ENCODE measurements at places on chromosomes 2 and 18.

GRCh38 chr18:54641734-54642133 lies 50.7 kb downstream of the DYNAP start:
- no peak for DNase-seq

DNA sequence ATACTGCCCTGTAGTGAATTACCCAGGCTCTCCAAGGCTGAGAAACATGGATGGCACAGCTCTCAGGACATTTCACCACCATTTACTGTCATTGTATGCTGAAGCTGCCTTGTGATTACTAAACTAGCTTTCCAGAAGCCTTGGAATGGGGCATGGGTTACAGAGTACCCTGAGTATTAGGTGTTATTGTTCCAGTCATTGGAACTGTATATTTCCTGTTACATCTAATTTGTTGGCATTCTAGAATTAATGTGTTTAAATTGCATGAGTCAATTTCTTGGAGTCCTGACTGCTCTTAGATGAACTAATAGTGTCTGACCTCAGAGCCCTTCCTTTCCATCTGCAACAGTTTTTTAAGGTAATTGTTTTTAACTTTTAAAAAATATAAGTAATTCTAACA lies 9.0 kb downstream of the DGUOK start:
- DNase-seq = no peak

GRCh38 chr2:96304606-96305005 lies 740 bp downstream of the SNRNP200 start:
- DNase-seq = no peak

DNA sequence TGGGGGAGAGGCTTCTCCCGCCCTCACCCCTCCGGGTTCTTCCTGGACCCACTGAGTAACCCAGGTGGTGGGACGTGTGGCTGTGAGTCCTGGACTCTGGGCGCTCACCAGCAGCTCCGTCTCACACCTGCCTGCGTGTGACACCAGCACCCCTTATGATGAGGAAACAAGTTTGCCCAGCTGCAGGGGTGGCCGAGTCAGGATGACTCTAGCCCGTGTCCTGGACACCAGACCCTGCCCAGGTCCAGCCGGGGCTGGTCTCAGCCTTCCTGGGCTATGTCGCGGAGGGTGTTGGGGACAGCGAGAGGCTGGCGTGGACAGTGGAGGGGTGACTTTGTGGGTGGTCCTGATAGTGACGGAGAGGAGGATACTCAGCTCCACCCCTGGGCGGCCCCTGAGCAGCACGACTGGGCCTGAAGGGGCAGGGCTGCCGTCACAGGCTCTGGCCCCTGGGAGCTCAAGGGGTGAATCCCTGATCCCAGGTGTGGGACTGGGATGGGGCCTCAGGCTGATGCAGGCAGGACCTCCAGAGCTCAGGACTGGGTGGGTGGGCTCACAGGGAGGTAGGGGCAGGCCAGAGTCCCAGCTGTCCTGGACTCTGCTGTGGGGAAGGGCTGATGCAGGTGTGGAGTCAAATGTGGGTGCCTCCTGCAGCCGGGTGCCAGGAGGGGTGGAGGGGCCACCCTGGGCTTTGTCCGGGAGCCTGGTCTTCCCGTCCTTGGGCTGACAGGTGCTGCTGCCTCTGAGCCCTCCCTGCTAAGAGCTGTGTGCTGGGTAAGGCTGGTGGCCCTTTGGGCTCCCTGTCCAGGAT lies 3.7 kb downstream of the GPR35 start:
- DNase-seq = peak; percentile 35

DNA sequence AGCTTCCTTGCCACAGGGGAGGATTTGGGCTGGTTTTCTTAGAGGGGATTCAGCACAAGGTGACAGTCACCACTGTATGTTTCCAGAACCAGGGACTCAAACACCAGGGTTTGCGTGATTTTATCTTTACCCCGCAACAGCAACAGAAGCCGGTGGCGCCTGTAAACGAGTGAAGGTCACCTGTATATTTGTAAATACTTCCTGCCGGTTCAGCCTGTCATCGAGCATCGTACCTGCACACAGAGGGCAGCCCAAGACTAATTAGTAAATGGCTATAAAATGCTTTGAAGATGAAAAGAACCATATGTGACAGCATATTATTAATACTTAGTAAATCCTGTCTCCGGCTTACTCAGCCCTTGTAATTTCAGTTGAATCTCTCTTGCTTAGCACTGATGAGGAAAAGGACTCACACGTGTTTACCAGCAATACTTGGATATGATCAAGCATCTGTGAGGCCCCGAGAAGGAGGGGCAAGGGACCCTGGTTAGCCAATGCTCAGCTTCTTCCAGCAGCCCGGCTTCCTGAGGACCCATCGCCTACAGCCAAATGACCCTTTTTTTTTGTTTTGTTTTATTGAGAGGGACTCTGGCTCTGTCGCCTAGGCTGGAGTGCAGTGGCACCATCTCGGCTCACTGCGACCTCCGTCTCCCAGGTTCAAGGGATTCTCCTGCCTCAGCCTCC lies 51.3 kb upstream of the FOSL2 start:
- DNase-seq = no peak
